Fibroblast of mammary gland (primary cell): ENCODE measurements at places on chromosomes 12 and 14.
A peak's percentile ranks its signal among the peaks of the same experiment; 100 is the strongest.

DNA sequence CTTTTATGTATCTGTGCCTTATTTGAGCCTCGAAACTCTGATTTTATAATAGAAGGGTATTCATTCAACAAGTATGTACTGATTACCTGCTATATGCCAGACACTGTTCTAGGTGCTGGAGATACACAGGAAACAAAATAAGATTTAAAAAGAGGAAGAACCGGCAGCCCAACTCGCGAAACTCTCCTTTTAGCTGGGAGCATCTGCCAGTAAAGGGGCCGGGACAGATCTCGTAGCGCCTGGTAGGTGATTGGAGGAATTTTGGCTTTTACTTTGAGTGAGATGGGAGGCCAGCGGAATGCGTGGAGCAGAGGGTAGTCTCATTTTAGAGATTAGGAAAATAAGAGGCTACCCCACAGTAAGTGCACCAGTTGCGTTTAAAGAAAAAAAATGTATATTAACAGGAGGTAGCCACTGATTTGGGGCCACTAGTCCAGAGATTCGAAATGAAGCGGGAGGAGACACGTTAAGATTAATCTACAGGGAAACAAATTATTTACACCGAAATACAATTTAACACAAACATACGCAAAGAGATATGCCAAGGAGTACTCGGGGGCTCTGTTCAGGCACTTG lies 520 bp upstream of the MON2 start:
- peak; percentile 41 for DNase-seq

- no peak for DNase-seq
Measured at GRCh38 chr12:104510145-104510872, 53.6 kb downstream of the CHST11 start.

- DNase-seq = peak; percentile 83
Measured at GRCh38 chr12:75526655-75527511, 15.5 kb upstream of the KRR1 start.

- peak; percentile 70 for DNase-seq
Measured at GRCh38 chr12:30792648-30793499, 38.1 kb upstream of the CAPRIN2 start.

DNA sequence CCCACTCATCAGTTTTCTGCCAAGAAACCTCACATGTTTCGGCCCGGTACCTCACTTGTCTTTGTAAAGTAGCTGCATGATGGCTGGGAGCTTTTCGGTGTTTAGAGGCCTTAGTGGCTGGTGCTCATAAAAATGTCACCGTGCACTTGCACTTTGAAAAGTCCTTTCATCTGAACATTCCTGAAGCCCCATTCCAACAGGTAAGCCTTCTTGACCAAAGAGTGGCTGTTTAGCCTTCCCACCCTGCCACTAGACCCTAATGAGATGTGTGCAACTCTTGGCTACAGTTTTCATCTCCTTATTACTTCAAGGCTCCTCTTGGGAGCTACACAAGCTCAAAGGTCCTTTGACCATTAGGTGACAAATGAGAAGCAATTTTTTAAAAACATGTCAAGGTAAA lies 135.2 kb downstream of the HMGA2 start:
- no peak for DNase-seq

- DNase-seq = peak; percentile 73
Measured at GRCh38 chr14:78836777-78837176, 666.6 kb downstream of the NRXN3 start.

GRCh38 chr12:13425766-13426165 lies 229.2 kb downstream of the EMP1 start:
- peak; percentile 88 for DNase-seq

DNA sequence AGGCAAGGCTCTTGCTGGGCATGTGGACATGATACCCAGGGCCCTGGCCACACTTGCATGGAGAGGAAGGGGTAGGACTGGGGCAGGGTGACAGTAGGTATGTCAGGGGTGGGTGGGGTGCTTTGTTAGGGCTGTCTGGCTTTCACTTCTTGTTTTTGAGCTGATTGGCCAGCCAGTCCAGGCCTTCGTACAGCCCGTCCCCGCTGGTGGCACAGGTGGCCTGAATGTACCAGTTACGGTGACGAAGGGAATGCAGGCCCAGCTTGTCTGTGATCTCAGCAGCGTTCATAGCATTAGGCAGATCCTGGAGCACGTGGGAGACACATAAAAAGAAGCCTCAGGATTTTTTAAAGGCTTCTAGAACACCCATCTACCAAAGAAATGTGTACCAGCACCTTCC lies 13.5 kb upstream of the FKBP11 start:
- DNase-seq = no peak

- peak; percentile 62 for DNase-seq
Measured at GRCh38 chr14:71355324-71356201, 448.3 kb downstream of the PCNX1 start.

DNA sequence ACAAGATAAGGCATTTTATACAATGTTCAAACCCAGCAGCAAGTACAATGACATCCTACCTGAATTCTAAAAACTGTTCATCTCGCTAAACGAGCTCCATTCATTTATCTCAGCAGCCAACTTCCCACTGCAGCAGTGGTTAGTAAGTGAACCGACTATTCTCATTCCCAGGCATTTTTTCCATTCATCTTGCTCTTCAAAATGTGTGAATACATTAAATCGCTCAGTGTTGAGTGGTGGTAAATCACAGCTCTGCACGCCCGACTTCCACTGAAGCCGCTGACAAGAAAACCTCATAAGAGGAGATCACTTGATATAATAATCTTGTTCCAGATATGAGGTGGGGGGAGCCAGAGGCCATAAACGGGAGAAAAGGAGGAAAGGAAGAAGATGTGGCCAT lies 746.2 kb upstream of the USP15 start:
- DNase-seq = no peak

DNA sequence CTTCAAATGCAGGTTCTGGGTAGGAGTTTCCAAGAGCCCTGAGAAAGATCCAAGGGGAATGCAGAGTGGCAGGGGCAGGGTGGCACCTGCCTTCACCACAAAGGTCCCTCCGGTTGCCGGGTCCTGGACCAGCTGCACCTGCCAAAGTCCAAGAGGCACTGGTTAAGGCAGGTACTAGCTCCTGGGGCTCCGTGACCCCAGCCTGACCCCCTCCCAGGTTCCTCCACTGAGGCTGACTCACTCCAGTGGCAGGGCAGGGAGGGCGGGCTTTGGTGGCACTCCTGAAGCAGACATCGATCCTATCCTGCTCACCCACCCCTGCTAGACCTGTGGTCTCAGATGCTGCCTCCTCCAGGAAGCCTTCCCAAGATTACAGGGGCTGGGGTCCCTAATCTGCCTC lies 11.4 kb downstream of the RPS6KL1 start:
- no peak for DNase-seq

- DNase-seq = no peak
Measured at GRCh38 chr14:50059763-50060616, 56.4 kb downstream of the VCPKMT start.

- DNase-seq = no peak
Measured at GRCh38 chr12:116556964-116557698, 2.0 kb upstream of the MAP1LC3B2 start.

- no peak for DNase-seq
Measured at GRCh38 chr14:22699801-22700564, 55.8 kb upstream of the OR6J1 start.

DNA sequence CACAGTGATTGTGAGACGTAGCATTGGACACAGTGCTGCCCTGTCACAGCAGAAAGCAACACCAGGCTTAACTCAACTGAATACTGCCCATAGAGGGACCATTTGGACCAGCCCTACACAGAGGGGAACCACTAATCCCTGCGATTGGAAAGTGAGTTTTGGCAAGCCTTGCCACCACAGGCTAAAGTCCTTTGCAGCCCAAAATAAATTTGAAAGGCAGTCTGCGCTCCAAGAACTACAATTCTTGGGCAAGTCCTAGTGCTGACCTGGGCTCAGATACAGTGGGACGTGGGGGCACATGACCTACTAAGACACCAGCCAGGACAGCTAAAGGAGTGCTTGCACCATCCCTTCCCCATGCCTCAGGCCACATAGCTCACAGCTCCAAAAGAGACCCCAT lies 331.4 kb upstream of the GARIN2 start:
- no peak for DNase-seq

GRCh38 chr12:124509676-124510300 lies 57.6 kb downstream of the NCOR2 start:
- peak; percentile 73 for DNase-seq

DNA sequence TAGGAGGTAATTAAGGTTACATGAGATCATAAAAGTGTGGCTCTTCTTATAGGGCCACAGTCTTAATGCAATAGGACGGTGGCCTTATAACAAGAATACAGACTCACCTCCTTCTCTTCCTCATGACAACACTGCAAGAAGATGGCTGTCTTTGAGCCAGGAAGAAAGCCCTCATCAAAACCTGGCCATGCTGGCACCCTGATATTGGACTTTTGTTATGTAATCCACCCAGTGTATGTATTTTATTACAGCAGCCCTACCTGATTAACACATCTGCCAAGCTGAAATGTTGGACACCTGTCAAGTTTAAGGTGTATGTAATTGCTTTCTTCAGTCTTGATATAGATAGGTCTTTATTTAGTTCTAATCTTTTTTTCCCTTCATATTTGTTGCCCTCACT lies 217.0 kb downstream of the GPHN start:
- DNase-seq = no peak

DNA sequence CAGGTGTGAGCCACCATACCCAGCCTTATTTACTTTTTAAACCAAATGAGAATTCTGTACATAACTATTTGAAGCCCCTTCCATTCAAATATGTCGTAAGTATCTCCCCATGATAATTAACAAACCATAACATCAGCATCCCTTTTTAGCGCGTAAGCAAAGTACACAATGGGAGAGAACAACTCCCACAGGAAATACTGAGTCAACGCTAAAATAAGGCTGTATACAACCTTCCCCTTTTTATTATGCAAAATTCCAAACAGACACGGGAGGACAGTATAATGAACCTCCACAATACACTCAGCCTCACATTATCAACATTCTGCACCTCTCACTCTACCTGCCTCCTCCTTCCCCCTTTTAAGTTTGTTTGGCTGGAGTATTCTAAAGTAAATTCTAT lies 73.5 kb downstream of the CCDC88C start:
- DNase-seq = no peak

GRCh38 chr12:22536971-22537544 lies 7.3 kb downstream of the C2CD5 start:
- DNase-seq = no peak

DNA sequence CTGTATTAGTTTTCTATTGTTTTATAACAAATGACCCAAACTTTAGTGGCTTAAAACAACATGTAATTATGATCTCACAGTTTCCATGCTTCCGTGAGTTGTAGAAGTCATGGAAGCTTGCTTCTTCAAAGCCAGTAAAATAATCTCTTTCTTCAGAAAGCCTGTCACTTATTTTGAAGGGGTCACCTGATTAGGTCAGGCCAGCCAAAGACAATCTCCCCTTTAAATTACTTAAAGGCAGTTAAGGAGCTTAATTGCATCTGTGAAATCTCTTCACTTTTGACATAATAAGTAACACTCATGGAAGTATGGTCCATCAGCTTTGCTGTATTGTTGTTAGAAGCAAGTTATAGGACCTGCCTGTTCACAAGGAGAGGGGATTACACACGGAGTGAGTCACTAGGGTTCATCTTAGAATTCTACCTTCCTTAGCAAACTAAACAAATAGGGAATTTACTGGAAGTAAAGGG lies 89.8 kb downstream of the FAR2 start:
- DNase-seq = peak; percentile 75

- DNase-seq = no peak
Measured at GRCh38 chr14:61736751-61737150, 25.5 kb upstream of the SNAPC1 start.

GRCh38 chr14:98908050-98908449 lies 363.9 kb downstream of the BCL11B start:
- no peak for DNase-seq

GRCh38 chr14:102492531-102492910 lies 17.1 kb downstream of the ANKRD9 start:
- no peak for DNase-seq

- DNase-seq = no peak
Measured at GRCh38 chr12:124543052-124543589, 24.3 kb downstream of the NCOR2 start.

- no peak for DNase-seq
Measured at GRCh38 chr14:29220072-29220471, 453.5 kb downstream of the FOXG1 start.

GRCh38 chr12:78385541-78385940 lies 479.0 kb upstream of the SYT1 start:
- peak; percentile 12 for DNase-seq

GRCh38 chr14:96280104-96280503 lies 24.1 kb downstream of the BDKRB1 start:
- no peak for DNase-seq

GRCh38 chr14:53265025-53265424 lies 111.9 kb upstream of the DDHD1 start:
- no peak for DNase-seq

- DNase-seq = no peak
Measured at GRCh38 chr12:45654002-45654665, 75.4 kb upstream of the ARID2 start.

DNA sequence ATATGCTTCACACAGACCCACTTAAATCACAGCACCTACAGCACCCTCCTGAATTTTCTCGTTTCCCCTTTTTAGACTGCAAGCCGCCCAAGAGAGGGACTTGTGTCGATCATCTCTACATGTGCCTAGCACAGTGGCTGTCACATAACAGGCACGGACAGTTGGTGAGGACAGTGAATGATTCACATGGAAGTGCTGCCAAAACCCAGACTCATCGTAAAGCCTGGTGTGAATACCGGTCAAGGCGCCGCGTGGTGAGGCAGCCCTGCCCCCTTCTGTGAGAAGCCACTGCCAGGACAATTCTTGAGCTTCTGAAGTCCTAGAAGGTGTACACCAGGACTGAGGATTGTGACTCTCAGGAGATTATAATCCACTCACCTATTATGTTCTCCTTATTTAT lies 44.3 kb downstream of the ATG2B start:
- DNase-seq = peak; percentile 4
